AML-193 (cell line): ENCODE measurements at places on chromosomes 7 and 10.

- no peak for DNase-seq
These were observed 650.9 kb upstream of the IGFBP3 start for GRCh38 chr7:46571996-46572395.

DNA sequence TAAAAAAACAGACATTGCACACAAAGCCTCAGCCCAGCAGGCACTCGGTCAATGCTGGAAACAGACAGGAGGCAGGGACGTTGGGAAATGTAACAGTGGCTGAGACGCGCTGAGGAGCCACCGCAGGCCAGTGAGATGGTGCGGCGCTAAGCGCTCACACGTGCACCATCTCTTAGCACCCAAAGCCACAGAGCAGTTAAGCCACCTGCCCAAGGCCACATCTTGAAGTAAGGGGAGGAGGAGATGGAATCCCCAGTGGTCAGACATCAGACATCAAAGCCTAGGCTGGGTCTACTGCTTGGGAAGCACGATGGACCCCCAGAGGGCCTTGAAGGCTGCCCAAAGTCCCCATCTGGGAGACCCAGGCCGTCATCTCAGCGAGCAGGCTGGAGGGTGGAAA, 15.6 kb downstream of the LAT2 start:
- DNase-seq: no peak

DNA sequence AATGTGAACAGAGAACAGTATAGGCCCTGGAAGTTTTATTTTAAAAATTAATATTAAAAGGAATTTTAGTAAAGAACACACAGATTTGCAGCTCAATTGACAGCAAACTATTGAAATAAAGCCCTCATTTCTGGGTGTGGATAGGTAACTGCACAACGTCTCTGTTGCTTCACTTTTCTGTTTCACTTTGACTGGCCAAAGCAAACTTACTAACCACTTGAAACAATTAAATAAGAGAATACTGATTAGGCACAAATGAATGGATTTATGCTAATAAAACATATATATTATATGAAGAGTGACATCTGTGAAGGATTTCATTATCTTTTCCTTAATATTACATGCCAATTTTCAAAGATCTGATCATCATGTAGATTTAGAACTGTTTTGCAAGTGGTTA, 11.9 kb downstream of the ZNF804B start:
- DNase-seq: no peak

DNA sequence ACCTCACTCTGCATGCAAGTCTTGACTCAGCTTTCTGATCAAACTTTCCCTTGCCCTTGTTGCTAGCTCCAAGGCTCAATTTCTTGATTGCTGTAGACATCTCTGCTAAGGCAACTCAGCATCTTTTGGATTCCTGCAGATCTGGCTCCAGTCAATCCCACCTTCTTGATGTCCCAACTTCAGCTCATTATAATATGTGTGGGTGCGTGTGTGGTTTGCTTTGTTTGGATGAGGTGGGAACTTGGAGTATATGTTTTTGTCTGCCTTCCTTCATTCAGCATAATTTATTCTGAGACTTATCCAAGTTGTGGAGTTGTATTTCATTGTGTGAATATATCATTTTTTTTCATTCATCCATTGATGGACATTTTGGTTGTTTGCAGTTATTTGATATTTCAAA, 364.8 kb upstream of the IGFBP3 start:
- no peak for DNase-seq

DNA sequence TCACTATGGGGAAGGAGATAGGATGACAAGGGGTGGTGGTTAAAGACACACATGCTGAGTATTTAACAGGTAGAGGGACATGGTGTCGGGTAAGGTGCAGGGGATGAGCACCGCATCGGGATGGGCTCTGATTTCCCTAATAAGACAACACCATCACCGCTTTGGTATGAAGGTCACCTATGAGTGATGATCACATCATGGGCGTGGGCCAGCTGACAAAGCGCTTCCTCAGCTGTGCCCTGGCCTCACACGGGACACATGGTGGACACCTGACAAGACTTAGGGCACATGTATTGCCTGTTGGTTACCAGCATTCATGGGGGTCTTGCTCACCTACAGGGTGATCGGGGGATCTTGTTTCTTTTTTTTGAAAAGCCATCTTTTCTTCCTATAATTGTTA, 12.8 kb downstream of the C7orf57 start:
- no peak for DNase-seq

DNA sequence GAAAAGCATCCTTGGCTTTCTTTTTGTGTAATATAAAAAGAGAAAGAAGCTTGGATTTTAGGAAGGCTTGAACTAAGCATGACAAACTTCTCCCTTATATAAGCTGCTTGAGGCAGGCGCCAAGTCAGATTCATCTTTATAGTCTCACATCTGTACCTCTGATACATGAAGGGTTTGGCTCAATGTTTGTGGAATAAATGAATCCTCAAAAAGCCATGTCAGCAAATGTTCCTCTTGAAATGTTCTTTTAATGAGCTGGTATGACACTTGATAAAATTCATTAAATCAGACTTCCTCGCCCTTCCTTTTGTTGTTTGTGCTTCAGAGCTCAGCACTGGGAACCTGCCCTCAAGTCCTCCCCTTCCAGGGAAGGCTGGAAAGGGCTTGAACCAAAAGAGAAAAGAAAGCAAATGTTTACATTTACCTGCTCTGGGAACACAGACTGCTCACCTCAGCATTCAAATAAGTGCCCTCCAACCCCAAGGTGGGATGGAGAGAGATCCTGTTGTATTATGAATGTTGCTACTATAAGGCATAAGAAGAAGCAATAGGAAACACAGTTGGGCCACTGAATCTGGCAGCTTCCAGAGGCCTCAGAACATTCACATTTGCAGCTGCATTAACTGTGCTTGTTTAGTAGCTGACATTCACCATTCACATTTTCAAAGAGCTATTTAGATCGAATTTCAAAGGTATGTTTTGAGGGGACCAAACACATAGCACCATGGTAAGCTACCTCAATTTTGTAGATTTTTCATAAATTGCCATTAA, 212.6 kb downstream of the CACNA2D1 start:
- DNase-seq: no peak

DNA sequence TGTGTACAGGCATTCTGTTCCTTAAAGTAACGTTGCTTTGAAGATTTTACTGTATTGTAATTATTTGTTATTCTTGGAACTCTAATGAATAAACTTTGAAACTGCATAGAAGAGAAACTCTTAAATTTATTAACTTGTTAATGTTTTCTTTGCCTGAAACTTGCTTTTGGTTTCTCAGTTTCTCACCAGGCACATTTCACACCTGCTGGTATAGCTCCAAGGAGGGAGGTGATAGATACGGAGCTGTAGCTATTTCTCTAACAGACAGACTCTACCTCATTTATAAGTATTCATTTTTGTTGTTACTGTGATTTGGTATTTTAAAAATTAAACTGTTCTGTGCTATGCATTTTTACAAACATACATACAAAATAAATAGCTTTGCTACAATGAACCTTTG, 32.7 kb downstream of the R3HCC1L start:
- no peak for DNase-seq

- DNase-seq: no peak
These were observed 5.0 kb downstream of the NPC1L1 start for GRCh38 chr7:44536090-44536489.

DNA sequence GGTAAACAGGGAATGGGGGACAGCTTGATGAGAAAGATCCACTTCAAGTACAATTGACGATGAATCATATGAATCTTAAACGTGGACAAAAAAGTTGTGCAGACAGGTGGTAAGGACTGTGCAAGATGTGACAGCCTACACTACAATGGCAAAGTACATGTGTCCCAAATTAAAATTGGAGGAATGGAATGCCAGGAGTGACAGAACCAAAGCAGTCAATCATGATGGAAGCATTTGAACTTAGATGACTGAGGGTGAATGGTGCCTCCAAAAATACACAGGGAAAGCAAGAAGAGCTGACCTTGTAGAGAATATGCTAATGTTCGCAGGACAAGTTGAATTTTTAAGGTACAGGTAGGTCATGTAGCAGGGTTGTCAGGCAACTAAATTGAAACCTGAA, 150.3 kb upstream of the WNT16 start:
- DNase-seq: no peak

DNA sequence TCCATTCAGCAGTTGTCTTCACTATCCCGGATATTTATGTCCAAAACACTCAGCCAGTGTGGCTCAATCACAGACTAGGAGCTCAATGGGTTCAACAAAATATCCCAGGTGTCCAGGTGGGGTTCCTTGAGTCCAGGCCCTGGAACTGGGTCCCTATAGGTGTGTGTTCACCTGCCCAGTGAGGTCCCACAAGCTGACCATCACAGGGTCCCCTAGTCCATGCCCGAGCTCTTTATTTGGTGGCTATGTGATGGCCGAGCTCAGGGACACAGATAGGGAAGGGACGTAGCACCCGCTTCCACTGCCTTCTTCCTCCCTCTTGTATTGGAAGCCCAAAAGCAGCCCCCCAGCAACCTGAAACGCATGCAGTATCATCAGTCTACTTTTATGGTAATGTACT, 78.9 kb upstream of the DDC start:
- no peak for DNase-seq
